B cell (primary cell): ENCODE measurements at places on chromosomes 7 and 10.

- DNase-seq: no peak
These were observed 136.1 kb upstream of the TARP start for GRCh38 chr7:38409531-38409930.

- no peak for DNase-seq
These were observed 83.5 kb upstream of the INSIG1 start for GRCh38 chr7:155213955-155214740.

DNA sequence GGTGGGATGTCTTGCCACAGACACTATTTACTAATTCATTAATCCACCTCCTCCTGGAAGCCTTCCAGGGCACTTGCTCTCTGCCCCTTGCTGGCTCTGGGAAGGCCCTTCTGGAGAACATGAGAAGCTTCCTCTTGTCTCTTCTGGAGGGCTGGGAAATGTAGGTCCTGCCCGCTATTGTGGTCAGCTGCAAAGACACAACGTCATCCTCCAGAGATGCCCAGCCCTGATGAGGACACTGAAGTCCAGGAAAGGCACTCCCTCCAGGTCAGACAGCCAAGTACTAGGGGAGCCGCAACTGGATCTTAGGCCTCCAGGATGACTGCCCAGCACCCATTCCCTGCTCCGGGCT is 9.6 kb upstream of the TACR2 start:
- no peak for DNase-seq

- no peak for DNase-seq
These were observed 76.8 kb upstream of the PITRM1 start for GRCh38 chr10:3249307-3249889.

DNA sequence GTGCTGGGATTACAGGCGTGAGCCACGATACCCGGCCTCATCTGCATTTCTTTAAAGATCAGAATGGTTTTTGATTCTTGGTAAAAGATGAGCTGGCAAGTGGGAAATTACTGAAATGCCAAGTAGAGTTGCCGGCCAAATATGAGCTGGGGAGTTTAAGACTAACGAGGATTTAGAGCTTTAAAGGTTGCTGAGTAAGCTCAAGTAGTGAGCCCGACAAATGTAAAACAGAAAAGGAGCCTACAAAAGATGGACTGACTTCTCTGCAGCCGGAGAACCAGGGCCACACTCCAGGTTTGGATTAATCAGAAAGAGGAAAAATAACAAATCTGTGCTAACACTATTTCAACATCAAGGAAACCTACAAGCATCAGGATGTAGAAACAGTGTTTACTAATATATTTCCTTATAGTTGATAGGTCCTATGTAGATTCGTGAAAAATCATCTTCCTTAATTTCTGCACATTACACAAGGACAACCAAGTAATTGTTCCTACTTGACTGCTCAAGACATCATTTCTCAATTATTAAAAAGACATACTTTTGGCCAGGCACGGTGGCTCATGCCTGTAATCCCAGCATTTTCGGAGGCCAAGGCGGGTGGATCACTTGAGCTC is 49.6 kb downstream of the MPP7 start:
- no peak for DNase-seq

DNA sequence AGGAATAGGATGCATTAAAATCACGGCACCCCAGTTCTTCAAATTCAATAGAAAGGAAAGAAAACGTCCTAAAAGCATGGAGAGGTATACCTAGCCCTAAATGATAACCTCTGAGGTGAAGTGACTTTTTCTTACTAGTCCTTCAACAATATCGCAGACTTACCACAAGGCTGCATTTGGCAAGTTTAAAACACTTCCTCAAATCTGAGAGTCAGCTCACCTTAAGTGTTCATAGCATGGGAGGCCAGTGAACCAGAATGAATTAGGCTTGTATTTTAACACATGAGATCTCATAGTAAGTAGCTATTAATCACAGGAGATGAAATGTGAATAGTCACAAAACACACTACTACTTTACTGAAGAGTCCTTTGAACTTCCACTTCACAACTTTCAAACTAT is 124.2 kb downstream of the RNF32 start:
- no peak for DNase-seq

GRCh38 chr7:93551063-93551895 is 23.2 kb downstream of the CALCR start:
- peak; percentile 46 for DNase-seq

DNA sequence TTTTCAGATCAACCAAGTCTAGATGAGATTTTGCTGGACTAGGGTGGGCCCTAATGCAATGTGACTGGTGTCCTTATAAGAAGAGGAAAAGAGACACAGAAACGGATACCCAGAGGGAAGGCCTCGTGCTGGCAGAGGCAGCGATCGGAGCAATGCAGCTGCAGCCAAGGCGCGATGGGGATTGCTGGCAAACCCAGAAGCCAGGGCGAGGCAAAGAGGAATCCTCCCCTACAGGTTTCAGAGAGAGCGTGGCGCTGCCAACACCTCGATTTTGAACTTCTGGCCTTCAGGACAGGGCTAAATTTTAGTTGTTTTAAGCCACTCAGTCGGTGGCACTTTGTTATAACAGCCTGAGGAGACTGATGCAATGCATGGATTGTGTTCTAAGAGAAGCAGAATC is 157.1 kb upstream of the RHEB start:
- no peak for DNase-seq

GRCh38 chr7:122556873-122557542 is 141.9 kb downstream of the RNF133 start:
- DNase-seq: no peak

DNA sequence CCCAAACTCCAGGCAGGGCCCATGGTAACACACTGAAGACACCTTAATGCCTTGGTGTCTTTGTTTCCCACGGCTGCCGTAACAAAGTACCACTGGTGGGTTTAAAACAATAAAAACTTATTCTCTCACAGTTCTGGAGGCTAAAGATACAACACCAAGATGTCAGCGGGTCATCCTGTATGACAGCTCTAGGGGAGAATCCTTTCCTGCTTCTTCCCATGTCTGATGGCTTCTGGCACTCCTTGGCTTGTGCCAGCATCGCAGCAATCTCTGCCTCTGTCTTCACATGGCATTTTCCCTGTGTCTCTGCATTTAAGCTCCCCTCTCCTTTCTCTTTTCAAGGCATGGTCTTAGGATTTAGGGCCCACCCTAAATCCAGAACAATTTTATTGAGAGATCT is 33.1 kb downstream of the PRSS2 start:
- DNase-seq: no peak

- DNase-seq: peak; percentile 79
These were observed 851 bp downstream of the MKRN1 start for GRCh38 chr7:140478246-140479061.

DNA sequence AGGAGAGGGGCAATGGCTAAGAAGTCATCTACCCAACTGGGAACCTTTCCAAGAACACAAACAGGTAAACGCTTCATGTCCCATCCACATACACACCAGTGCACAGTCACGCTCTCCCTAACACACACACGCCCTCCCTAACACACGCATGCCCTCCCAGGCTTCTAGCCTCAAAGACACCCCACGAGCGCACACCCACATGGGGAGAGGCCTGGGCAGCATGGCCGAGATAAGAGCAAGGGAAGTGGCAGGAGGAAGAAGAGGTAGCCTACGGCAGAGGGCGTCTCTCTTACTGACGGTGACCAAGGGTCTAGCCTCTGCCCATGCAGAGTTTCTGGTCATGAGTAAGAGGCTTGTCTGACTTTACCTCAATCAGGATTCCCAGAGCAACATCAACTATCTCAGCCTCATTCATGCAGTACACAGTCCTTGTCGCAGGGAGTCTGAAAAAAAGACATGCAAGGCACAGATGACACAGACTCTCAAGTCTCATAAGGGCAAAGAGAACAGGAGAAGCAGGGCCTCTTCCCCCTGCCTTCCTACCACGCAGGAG is 3.1 kb downstream of the CYREN start:
- DNase-seq: no peak

DNA sequence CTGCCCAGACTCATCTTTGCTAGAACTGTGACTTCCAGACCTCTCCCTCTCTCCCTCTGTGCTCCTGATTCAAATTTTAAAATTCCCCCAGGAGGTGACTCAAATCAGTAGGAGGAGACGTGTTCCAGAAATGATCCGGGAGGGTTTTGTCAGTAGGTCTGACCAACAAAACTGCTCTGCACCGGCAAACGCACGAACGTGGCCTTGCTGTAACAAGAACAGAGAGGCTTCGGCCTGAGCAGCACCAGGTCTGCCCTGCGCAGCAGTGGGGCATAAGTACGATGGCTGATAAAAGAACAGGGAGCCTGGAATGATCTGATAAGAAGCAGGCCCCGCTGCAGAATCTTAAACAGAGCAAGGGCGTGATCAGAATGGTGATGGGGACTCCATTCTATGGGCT is 152.7 kb upstream of the AUTS2 start:
- DNase-seq: no peak

DNA sequence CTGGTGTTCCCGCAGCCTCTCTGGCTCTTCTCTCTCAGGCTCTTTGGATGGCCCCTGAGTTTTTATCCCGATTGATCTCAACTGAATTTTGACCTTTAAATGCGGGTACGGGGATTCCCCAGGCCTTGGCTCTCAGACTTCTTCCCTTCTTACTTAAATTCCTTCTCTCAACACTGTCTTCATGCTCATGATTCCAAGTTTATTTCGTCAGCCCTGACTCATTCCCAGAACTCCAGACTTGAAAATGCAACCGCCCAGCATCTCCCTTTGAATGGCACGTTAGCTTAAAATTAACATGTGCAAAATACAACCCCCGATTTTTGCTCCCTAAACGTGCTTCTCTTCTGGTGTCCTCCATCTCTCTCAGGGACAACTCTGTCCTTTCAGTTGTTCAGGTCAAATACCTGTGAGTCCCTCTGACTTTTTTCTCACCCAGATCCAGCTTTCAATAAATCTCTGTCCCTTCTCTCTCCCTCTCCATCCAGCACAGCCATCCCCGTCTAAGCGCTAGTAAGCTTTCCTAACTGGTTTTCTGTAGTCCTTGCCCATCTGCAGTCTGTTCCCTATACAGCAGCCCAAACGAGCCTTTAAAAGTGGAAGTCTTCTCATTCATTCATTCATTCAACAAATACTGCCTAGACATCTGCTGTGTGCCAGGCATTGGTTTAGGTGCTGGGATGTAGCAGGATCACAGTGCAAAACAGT is 7.1 kb downstream of the HECW1 start:
- DNase-seq: no peak
